Left ventricle myocardium inferior (tissue), 1 donor: ENCODE measurements at places on chromosomes 7 and 10. TPM values are rescaled to one million over a fixed set of nuclear protein-coding genes. Genes with fewer than 3 reads are reported as not detected.

- no peak for DNase-seq
These were observed 65.0 kb downstream of the ZEB1 start for GRCh38 chr10:31383810-31384588.

GRCh38 chr10:104056619-104057273 is 28.9 kb downstream of the COL17A1 start:
- no peak for DNase-seq

GRCh38 chr7:44665531-44666213 is 59.2 kb downstream of the OGDH start:
- no peak for DNase-seq

DNA sequence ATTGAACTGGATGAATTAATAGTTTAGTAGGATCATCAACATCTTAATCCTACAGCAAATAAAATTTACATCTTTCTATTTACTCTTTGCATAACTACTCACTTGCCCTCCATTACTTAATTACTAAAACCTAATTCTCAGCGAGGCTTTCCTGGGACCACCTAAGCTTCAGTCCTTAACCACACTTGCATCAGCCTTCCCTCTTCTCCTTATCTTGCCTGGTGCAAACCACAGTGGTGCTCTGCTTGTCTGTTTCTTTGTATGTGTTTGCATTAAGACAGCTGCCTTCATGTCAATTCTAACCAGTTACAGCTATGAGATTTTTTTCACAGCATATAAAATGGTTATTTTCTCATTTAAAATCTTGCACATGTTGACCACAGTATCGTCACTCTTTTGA is 72.6 kb upstream of the ZNF92 start:
- no peak for DNase-seq

DNA sequence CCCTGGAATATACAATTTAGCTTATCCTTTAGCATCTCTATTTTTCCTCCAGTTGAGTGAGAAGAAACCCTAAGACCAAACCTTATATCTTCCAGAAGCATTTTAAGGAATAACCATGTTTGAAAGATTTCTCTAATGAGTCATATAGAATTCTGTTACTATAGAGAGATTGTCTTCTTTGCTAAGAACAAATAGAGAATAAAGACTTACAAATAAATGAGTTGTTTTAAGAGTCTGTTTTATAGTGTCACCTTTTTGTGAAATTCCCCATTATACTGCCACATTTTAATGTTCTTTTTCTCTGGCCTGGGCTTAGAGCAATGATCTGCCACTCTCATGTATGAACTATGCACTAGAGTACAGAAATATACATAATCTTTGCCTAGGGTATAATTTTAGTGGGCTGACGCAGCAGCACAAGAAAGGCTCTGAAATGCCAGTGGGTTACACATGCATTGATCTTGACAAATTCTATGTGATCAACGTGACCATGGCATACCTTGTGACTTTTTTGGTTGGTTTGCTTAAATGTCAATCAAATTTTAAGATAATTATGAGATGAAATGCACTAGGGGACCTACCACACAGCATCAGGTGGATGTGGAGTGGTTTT is 145.1 kb upstream of the MKLN1 start:
- DNase-seq = no peak

- DNase-seq = no peak
These were observed 37.0 kb downstream of the KLF6 start for GRCh38 chr10:3747984-3748383.

DNA sequence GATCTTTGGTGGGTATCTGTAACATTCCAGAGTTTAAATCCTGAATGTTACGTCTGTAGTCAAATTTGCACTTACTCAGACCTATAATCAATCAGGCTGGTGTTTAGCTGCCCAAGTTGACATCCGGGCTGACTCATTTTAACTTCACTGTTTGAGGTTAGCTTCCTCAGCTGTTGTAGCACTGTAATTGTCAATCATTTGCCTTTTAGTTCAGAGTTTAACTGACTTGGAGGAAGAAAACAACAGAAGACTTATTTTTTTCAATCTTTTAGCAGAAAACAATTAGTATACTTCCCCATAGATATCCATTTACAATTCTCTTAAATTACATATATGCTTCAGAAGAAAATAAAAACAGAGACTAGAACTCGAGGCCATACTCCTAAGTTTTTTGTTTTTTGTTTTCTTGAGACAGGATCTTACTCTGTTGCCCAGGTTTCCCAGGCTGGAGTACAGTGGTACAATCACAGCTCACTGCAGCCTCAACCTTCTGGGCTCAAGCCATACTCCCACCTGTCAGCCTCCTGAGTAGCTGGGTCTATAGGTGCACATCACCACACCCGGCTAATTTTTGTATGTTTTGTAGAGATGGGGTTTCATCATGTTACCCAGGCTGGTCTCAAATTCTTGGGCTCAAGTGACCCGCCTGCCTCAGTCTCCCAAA is 38.5 kb upstream of the LRRC17 start:
- no peak for DNase-seq

DNA sequence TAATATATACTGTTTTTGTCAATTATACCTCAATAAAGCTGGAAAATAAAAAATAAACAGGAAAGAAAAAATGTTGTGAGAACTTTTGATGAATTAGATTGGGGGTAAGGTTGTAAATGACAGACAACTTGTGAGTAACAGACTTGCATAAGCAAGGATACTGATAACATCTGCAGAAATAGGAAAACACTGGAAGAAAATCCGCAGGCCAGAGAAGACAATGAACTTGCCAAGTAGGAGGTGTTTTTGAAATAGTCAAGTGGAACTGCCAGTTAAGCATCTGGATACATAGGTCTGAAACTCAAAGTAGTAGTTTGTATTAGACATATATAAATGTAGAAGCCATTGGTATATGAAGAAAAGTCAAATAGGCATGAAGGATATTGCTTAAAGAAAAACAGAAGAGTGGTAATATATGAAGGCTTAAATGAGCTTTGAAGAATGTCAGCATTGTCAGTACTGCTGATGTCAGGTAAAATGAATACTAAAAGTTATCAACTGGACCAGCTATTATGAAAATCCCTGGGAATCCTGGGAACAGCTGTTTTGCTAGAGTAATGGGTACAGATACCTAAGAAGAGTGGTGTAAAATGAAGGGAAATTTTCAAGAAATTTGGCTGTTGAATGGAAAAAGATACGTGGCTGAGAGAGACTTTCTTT is 58.7 kb downstream of the DNAJC1 start:
- DNase-seq = no peak

GRCh38 chr10:59708816-59709394 is 745 bp downstream of the SLC16A9 start:
- peak; percentile 21 for DNase-seq

- DNase-seq = no peak
These were observed 13.5 kb upstream of the RALA start for GRCh38 chr7:39609935-39610263.

- no peak for DNase-seq
These were observed 216.4 kb downstream of the HECW1 start for GRCh38 chr7:43328785-43329380.

GRCh38 chr7:20402747-20403230 is 72.1 kb downstream of the ITGB8 start:
- no peak for DNase-seq

GRCh38 chr7:2404714-2405119 is 1.3 kb downstream of the CHST12 start:
- no peak for DNase-seq

DNA sequence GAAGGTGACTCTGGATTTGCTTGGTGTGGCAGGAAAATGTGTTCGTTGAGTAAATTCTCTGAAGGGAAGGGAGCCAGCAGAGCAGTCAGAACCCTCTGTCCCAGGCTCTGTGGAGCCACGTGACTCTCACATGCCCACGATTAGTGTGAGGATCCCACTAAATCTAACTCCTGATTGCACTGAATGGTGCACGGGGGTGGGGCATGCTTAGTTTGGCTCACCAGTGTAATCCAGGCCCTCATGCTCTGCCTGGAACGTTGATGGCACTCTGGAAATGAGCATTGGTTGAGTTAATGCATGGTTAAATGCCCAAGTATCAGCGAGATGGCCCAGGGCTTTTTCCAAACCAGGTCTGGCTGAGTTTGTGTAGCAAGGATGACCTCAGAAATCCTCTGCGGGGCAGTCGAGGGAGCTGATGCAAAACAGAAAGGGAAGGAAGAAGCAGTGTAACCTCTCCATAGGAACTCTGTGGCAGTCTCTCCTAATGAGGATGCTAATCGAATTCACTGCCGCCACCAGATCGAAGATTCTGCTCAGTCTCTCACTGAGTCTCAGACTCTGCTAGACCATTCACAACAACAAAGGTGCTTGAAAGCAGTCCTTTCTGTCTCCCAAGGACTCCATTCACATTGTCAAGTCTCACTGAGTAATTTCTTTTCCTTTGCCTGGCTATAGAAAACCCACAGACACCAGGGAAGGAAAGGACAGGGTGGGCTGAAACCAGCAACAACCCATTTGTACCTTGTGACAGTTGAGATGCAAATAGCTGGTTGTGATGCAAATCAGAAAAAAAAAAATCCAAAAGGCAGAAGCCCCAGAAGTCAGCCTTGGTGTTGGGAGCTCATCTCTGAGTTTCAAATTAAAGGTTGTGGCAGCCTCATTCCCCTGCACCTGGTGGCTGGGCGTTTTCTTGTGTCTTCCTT is 98.1 kb downstream of the C10orf105 start:
- no peak for DNase-seq

GRCh38 chr7:148927123-148928045 is 43.3 kb upstream of the EZH2 start:
- DNase-seq = no peak

DNA sequence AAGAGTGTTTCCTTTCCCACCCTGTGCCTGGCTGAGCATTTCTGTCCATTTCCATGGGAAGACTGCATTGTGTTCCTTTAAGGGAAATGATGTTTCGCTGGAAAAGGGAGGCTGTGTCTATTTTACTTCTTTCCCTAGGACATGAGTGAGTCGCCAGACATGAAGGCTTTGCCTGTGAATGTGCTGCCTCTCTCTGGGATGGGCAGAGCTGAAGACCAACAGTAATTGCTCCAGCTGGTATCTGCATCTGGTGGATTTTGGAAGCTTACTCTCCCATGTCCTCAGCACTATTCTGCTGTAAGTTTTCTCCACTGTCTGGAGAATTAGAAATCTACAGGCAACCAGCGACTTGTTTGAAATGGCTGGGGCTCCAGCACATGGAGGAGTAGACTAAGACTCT is 264.6 kb upstream of the BMPER start:
- no peak for DNase-seq

DNA sequence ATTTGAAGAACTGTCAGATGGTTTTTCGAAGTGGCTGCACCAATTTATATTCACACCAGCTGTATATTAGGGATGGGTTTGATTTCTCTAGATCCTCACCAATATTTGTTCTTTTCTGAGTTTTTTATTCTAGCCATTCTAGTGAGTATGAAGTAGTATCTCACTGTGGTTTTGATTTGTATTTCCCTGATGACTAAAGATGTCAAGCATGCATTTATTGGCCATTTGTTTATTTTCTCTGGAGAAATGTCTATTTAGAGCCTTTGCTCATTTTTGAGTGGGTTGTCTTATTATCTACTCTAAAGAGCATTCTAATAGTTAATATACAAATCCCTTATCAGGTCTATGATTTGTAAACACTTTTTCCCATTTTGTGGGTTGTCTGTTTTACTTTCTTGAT is 123.9 kb downstream of the PCLO start:
- DNase-seq = no peak

- DNase-seq = no peak
These were observed 207.6 kb downstream of the FOXP2 start for GRCh38 chr7:114622221-114622620.

DNA sequence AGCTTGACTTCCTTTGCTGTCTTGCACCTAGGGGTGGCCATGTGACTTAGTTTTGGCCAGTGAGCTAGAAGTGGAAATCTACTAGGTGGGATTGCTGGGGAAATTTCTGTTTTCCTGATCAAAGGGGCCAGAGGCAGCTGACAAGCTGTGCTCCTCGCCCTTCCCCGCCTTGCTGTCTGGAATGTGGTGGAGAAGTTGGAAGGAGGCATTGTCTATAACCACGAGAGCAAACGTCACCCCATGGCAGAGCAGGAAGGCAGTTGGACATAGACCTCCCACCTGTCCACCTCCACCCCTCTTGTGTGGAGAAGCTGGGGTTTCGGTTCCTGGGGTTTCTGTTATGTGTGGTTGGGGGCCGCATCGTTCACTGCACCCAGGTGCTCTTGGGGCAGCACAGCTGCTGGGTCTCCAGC is 7.3 kb downstream of the SFRP5 start:
- DNase-seq = no peak

GRCh38 chr7:109763611-109764010 is 1193.9 kb downstream of the DNAJB9 start:
- DNase-seq = no peak

DNA sequence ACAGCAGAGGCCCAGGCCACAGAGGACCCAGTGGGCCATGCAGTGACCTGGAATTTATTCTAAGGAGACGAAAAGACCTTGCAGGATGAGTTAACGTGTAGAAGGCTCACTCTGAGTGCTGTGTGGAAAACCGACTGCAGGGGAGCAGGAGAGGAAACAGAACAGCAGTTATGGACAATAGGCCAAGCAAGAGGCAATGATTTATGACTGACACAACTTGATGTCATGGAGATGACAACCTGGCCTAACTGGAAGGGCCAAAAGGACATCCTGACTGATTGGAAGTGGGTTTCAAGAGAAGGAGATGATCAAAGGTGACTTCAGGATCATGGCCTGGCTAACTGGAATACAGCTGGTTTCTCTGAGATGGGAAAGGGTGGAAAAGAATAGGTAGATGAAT is 70.2 kb upstream of the RAPGEF5 start:
- DNase-seq = no peak

DNA sequence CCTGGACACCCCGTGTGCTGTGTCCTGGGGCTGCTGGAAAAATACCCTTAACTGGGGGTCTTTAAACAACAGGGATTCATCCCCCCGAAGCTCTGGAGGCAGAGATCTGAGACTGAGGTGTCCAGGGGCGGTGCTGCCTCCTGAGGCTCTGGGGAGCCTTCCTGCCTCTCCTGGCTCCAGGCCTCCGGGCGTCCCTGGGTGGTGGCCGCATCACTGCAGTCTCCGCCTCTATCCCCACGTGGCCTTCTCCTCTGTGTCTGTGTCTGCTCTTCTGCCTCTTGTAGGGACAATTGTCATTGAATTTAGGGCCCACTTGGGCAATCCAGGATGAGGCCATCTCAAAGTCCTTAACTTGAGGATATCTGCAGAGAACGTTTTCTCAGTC is 216.6 kb downstream of the WDR37 start:
- no peak for DNase-seq

The MCM10 gene
- total RNA-seq = 0.08 TPM

The TEX36 gene
- total RNA-seq = not detected

The MGAM2 gene
- not detected for total RNA-seq

The DNAJC2 gene
- total RNA-seq = 13.9 TPM

The BMPER gene
- 2.9 TPM for total RNA-seq

The LSM8 gene
- total RNA-seq = 16.6 TPM

The EVX1 gene
- not detected for total RNA-seq

The H2BK1 gene
- total RNA-seq = not detected
